ENCODE measurements at places on chromosomes 3 and 15.

- no peak for DNase-seq
These were observed 210.1 kb downstream of the MEX3B start for GRCh38 chr15:81835731-81836130.

DNA sequence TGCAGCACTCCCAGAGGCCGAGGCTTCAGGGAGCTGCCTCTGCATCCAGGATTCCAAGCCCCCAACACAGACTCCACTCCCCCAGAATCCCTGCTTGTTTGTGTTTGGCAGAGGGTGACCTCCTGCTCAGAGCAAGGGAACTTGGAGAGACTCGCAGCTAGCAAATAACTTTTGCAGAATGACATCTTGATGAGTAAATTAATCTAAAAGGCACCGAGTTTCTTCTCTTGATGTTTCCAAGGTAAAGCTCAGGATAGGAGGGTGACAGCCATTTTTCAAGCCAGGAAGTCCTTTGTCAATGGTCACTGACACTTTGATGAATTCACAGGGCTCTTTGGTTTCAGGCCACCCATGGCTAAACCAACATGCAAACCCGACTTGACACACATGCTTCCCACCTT is 523.0 kb downstream of the NTRK3 start:
- DNase-seq: no peak

DNA sequence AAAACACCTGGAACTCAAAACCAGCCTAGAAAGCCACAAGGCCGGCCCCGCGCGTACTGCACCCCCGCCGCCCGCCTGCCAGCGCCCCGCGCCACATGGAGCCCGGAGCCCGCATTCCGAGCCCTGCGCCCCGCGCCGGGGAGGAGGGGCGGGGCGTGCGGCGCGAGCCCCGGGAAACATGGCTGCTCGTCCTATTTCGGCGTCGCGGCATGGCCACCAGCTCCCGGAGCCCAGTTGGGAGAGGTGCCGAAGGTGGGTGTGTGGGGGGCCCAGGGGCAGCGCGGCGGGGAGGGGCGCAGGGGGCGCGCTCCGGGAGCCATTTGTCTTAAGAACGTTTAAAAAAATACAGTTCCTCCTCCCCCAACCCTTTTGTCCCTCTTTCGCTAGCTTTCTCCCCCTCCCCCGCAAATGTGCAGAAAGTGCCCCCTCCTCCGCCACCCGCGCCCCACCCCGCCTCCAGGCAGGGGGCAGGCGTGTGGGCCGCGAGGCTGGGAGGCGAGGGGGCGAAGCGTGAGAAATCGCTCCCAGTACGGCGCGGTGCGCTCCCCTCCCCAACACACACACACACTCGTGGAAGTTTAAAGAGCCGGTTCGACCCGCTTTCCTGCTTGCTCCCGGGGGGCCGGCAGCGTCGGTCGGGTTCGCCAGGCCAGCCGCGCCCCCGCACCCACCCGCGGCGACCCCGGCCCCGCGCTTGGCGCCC is 2.5 kb downstream of the ANP32A start:
- DNase-seq: peak; percentile 72

GRCh38 chr3:12451481-12451880 is 32.8 kb upstream of the TSEN2 start:
- DNase-seq: no peak

DNA sequence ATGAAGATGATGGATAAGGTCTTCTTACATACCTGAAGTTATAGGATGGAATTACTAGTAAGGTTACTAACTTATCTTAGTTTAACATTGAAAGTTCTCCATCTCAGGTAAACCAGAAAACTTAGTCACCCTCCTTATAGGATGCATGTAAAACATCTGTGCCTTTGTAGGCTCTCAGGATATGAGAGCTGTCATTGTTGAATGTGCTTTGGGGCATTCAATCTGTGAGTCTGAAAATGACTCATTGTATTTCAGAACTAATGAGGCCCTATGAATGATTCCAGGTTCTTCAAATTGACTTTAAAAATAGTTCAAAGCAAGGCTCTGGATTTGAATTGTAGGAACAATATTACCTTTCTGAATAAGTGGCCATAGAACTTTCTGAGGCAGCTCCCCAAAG is 237.7 kb upstream of the AZI2 start:
- no peak for DNase-seq

DNA sequence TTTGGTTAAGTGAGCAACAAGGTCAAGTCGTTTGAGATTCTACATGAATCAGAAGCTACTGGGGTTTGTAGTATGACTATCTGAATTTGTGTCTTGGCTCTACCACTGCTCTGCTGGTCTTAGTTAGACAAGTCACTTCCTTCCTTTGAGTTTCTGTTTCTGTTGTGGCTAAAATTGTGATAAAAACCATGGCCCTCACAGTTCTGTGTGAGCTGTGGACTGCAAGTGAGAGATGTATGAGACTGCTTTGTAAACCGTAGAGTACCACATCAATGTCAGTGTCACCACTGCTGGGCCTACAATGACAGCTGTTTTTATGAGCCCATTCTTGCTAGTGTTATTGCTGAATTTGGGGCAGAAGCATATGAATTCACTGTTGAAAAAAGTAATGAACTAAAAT is 32.7 kb downstream of the RARB start:
- peak; percentile 24 for DNase-seq

GRCh38 chr15:61090386-61091288 is 138.5 kb downstream of the RORA start:
- no peak for DNase-seq

DNA sequence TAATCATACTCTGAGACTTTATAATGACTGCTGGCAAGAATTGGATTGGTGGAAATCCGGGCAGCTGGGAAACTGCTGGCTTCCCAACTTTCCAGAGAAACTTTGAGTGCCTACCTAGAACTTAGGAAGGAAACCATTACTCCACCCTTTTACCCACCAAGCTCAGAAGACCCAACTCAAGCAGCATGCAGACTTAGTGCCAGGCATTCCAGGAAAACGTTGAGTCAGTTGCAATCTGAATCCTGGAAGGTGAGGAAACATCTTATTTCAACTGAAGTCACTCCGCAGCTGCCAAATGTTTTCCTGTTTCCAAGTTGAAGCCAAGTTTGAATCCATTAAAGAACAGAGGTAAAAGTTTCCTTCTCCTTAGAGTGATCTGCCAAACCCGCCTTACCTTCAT is 126.5 kb downstream of the ZNF385D start:
- DNase-seq: no peak

DNA sequence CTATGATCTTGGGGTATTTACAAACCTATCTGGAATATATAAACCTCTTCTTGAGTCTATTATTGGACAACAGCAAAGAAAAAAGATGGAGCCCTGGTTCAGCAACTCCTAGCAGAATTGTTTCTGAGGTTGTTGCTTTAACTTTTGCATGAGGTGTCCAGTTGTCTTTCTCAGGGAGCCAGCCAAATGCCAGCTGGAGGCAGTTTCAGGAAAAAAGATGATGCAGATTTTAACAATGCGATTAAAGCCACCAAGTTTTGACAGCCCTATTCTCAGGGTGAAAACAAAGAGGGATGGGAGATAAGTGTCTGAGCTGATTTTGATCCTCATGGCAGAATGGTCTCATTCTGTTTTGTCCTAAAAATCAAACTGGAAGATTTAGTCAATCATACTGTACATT is 181.6 kb upstream of the RASGRP1 start:
- DNase-seq: no peak

GRCh38 chr3:50267280-50267913 is 1.6 kb upstream of the SEMA3B start:
- DNase-seq: no peak

- peak; percentile 45 for DNase-seq
These were observed at the start of gene APBA2 for GRCh38 chr15:28885630-28886430. Gene APBA2, plus strand, starts transcription at chr15:28885974. Its CDS starts 167,911 bp downstream, at chr15:29053885.

GRCh38 chr3:67437090-67437489 is 217.3 kb downstream of the SUCLG2 start:
- no peak for DNase-seq

DNA sequence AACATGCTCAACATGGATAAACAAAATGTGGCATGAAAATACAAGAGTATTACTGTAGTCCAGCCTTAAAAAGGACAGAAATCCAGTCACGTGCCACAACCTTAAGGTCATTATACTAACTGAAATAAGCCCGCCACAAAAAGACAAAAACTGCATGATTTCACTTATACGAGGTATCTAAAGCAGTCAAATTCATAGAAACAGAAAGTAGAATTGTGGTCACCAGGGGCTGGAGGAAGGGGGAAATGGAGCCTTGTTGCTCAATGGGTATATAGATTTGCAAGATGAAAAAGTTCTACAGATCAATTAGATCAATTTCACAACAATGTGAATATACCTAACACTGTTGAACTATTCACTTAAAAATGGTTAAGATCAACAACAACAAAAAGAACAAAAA is 7.4 kb downstream of the GLB1 start:
- peak; percentile 46 for DNase-seq

DNA sequence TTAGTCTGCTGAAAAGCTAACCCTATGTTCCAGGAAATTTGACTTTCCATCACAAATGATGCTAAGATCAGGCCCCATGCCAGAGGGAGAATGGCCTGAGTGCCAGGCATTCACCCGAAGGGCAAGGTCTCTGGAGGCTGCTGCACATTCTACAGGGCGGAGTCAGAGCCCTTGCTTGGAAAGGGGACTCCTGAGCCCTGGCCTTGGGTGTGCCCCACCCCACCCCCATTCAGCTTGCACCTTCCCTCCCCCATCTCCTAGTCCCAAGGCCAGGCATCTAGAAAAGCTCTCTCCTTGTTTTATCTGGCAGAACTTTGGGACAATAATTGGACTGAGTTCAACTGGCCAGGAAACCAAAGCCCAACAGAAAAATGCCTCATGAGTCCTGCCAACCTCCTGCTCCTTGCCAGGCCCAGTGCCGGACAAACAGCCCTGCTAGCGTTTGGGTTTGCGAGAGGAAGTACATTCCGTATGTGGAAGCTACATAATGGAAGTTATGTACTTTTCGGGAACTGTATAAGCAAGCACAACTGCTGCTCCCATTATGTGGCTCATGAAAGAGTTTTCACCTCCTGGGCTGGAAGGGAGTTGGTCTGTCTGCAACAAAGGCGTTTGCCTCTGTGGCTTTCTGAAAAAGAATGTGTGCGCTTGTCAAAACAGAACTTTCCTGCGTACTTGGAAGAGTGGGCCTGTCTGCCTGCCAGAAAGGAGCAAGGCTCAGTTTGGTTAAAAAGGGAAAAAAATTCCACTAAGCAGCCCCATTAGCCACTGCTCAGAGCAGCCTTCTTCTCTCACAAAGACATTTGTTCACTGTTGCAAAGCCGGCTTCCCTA is 321.5 kb upstream of the CTNNB1 start:
- no peak for DNase-seq

GRCh38 chr3:31288641-31289100 is 244.1 kb upstream of the STT3B start:
- no peak for DNase-seq

DNA sequence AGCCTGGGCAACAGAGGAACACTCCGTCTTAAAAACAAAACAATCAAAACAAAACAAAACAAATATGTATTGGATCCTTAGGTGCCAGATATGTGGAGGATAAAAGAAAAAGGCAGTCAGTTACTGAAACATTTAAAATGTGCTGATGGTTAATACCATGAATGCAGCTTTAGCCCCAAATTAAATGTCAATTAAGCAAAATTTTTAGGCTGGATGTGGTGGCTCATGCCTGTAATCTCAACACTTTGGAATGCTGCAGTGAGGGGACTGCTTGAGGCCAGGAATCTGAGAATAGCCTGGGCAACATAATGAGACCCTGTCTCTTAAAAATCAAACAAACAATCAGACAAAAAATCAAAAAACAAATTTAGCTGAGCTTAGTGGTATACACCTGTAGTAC is 8.5 kb upstream of the CHMP2B start:
- no peak for DNase-seq

DNA sequence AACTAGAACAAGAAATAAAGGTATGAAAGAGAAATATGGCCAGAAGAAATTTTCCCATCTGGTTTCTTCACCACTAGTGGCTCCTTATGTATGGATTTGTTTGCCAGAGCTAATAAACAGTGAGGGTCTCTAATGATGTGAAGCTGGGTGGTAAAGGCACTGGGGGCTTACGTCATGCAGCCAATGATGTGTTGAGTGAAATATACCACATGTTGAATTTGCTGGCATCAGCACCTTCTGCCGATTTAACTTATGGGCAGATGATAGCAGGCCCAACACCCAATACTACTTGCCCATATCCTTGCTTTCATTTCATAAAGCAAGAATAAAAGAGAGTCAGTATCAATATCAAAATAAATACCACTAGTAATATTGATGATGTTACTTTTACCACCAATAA is 133.0 kb downstream of the THRB start:
- DNase-seq: no peak

- DNase-seq: peak; percentile 36
These were observed 153.9 kb downstream of the BBX start for GRCh38 chr3:107676469-107677309.

GRCh38 chr15:88321271-88321670 is 64.7 kb upstream of the NTRK3 start:
- DNase-seq: no peak

DNA sequence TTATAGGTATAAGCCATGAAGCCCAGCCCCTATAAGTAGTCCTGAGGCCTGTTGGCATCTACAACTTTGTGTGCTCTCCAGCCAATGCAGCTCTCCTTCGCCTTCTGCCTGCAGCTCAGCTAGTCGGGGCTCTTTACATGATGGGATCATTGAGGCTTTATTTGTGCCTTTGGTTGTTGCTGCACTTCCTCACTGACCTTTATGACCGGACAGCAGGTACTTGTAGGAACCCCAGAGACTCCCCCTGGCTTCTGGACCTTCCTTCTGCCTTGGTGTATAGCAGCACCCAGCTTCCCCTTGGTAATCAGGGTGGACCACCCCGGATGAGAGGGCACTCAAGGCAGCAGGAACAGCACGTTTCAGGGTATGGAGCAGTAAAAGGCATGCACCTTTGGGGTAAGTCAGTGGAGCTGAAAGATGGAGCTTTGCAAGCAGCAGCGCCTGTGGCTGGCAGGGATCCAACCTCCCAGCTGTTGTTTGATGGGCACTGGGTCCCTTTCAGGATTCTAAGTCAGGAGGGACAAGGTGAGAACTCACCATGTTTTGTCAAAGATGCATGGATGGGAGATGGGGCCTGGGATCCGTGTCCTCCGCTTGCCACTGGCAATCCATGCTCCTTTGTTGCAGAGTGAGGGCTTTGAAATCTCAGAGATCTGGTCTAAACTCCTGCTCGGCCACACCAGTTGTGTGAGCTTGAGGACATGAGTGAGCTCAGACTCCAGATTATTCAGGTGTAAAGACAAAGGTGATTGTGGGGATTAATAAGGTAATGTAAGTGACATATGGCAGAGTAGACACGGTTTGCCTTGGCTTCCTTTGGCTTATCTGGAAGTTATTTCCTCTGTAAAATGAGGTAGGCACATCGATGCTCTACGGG is 65.1 kb upstream of the KLF13 start:
- no peak for DNase-seq

GRCh38 chr3:40827942-40828688 is 303.4 kb downstream of the ZNF621 start:
- no peak for DNase-seq

- DNase-seq: no peak
These were observed 73.3 kb downstream of the SLC24A1 start for GRCh38 chr15:65695081-65695480.

DNA sequence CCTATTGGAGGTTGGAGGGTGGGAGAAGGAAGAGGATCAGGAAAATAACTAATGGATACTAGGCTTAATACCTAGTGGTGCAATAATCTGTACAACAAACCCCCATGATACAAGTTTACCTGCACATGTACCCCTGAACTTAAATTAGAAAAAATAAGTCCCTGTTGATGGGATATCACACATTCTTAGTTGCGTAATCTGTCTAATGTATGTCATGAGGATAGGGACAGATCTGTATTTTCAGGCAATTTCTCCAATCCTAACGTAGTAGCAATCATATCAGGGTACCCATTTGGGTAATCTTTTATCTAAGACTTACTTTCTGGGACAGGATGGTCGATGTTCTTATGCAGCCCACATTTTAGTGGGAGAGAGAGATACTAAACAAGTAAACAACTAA is 239.1 kb upstream of the AZI2 start:
- no peak for DNase-seq

GRCh38 chr3:119769394-119770149 is 12.3 kb upstream of the NR1I2 start:
- DNase-seq: no peak
